ENCODE measurements at places on chromosomes 4 and X.

DNA sequence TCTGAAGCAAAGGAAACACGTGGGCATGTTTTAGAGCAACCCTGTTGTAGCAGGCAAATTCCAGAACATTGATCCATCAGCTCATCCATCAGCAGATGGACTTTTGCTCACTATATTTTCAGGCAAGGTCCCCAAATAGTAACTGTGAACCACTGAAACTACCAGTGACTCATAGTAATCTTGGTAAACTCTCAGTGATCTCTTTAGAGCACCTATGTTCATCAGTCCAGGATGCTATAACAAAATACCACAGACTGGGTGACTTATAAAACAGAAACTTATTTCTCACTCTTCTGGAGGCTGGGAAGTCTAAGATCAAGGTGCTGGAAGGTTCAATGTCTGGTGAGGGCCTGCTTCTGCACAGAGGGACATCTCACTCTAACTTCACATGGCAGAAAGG, 28.9 kb upstream of the BTC start:
- DNase-seq = no peak

DNA sequence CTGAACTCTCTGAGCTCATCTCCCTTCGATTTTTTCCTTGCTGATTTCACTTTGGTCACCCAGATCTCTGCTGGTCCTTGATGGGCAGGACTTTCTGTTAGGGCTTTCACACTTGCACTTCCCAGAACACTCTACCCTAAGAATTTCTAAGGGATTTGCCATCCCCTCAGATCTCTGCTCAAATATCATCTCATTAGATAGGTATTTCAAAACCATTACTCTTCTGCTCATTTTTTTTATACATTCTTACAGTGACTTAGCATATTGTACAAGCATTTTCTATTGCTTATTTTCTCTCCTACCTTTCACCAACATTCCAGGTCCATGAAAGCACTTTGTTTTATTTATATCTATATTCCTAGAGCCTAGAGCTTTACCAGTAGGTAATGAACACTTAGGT, 913.3 kb downstream of the PDHA2 start:
- DNase-seq = no peak

GRCh38 chrX:73851014-73852009, 288.3 kb downstream of the CHIC1 start:
- DNase-seq = peak; percentile 88

- DNase-seq = no peak
These were observed 63.3 kb downstream of the GALNT7 start for GRCh38 chr4:173231916-173232315.

DNA sequence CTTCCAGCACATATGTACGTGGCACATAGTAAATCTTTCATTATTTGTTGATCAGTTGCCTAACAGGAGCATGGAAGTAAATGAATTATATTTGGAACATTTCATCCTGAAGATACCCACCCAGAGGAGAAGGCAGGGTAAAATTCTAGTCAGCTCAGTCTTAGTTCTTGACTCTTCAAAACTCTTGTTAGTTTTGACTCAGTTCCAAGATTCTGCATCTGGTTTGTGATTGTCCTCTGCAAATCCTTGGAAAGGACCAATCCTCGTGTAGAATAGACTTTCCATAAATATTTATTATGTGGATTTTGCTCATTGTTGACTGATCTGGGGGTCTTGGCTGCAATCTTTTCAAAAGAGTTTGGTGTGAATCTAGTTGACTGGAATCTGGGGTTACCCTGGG, 257.5 kb upstream of the FAT1 start:
- DNase-seq = no peak

DNA sequence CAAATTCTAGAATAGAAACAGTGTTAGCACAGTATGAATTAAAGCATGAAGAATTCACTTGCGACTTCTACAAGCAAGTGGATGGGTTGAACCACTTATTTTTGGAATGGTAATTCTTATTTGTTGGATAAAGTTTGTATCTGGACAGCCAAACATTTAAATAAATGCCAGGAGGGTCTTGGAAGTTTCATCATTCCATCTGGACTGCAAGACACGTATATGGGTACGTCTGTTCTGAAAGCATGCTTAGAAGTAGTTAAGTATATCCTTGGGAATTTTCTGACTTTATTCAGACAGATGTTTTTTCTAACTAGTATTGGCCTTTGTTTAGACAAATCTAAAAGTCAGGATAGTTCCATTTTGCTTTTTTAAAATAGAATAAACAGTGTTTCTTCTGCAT, 77.5 kb upstream of the CASK start:
- no peak for DNase-seq
